ENCODE measurements at places on chromosomes 1 and 21.

DNA sequence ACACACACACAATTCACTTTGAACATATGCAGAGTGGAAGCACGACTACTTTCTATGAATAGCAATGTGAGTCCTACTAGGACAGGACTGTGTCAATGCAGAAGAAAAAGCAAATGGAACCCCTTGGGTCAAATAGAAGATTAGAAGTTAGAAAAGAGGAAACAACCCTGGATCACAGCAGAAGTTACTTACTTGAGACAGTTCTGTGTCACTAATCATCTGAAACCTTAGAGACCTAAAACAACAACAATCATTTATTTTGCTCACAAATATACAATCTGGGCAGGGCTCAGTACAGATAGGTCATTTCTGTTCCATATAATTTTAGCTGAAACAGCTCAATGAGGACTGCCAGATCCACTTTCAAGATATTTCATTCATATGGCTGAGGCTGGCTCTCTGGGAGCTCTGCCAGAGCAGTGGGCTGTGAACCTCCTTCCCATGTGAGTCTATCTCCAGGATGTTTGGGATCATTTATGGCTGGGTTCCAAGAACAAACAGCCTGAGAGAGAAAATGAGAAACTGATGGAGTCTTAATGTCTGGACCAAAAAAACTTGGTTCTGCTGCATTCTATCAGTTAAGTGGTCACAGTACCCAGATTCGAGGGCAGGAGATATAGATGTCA, 42.5 kb upstream of the IL10 start:
- peak; percentile 73 for DNase-seq

- no peak for DNase-seq
These were observed 66.8 kb downstream of the OBSCN start for GRCh38 chr1:228274452-228275178.

DNA sequence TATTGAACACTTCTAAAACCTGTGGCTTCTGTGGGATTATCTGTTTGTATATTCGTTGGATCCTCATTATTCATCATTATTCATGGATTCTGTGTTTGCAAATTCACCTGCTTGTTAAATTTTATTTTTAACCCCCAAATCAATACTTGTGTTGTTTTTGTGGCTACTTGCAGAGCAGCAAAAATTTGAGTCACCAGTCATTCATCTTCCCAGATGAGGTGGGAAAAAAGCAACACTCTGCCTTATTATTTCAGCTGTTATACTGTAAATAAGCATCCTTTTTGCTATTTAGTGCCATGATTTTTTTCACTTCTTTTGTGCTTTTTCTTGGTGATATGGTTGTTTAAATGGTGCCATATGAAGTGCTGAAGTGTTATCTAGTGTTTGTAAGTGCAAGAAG, 56.7 kb downstream of the RASAL2 start:
- no peak for DNase-seq

GRCh38 chr1:109931189-109931731, 20.6 kb downstream of the CSF1 start:
- peak; percentile 66 for DNase-seq

- DNase-seq: no peak
These were observed 43.4 kb downstream of the NCMAP start for GRCh38 chr1:24599265-24599664.

DNA sequence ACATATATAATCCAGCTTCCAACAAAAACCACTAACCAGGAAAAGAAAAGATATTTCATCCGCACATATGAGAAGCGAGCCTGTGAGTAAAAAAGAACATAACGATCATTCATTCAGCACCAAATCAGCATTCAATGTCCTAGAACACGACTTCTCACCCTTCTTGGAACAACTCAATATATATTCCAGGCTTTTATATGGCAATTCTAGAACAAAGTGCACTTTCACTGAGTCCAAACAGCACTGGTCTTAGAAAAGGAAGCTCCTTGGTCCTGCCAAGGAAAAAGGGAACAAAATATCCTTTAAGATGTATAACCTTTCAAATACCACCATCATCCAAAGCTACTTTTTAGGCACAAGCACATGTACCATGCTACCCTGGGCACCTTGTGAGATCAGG, 44.5 kb downstream of the RPL5 start:
- no peak for DNase-seq

- peak; percentile 23 for DNase-seq
These were observed 18.3 kb upstream of the IL6R start for GRCh38 chr1:154386643-154387352.

DNA sequence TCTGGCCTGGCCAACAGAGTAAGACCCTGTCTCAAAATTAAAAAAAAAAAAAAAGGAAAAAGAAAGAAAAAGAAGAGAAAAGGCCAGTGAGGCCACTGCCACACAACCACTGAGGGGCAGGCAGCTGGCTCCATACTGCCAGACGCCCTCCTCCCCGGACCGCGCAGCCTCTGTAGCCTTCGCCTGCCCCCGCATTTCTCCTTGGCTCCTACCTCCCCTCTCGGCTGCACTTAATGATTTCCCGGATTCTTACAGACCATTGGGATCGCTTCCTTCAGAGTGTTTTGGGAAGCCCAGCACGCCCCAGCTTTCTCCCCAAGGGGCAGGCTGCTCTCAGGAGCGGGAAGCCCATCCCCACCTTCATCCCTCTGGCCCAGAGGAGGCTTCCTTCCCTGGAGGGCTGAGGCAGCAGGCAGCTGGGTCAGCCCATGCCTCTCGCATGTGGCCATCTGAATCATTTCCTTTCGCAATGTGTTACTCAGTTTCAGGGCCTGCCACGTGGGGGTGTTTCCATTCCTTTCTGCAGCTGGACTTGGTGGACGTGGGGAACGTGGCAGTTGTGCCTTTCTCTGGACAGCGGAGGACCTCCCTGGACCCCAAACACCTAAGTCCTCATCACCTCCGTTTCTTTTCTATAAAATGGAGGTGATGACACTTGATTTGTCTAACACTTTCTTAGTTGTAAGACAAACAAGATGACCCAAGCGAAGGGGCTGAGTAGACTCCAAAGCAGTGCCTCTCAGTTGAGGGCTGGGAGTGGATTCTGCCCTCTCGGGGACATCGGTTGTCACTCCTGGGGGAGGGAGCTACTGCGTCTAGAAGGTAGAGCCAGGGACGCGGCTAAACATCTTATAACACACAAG, 2.3 kb downstream of the SLC2A5 start:
- DNase-seq: peak; percentile 91

DNA sequence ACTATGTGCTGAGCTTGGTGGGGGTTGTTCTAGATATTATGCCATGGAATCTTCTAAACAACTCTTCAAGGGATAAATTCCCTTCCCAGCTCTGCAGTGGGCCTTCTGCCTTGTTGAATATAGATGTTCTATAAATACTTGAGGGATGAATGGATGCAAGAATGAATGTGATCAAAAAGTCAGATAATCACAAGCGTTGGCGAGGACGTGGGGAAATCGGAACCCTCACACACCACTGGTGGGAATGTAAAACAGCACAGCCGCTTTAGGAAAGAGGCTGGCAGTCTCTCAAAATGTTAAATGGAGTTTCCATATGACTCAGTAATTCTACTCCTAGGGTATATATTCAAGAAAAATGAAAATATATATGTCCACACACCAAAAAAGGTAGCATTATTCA, 19.0 kb downstream of the SDC3 start:
- DNase-seq: no peak

DNA sequence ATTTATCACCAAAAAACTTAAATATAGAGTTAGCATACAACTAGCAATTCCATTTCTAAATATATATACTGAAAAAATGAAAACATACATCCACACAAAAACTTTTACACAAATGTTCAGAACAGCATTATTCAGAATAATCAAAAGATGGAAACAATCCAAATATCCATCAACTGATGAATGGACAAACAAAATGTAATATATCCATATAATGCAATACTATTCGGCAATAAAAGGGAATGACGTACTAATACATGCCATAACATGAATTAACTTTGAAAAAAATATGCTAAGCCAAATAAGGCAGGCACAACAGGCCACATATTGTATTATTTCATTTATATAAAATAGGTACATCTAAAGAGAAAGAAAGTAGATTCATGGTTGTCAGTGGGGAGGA, 33.9 kb downstream of the TUT4 start:
- DNase-seq: no peak

DNA sequence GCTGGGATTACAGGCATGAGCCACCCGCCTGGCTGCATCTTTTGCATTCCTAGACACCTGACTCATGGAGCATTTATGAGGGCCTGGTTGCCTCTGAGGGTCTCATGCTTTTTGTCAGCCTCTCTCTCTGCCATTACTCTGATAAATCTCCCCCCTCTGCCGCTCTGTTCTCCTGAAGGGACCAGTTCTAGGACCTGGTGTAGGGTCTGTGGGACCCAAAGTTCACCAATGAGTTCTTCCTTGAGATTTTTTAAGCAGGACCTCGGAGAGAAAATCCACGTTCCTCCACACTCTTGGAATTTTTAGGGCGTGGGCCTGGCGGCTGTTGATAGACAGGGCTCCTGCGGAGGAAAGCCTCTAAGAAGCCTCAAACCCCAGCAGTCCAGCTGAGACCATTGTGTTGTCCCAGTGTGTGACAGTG, 91.9 kb upstream of the ERRFI1 start:
- no peak for DNase-seq

- no peak for DNase-seq
These were observed 45.6 kb downstream of the SUCO start for GRCh38 chr1:172578586-172578985.

- DNase-seq: no peak
These were observed 80.6 kb downstream of the CCDC185 start for GRCh38 chr1:223473601-223474344.

- DNase-seq: no peak
These were observed 269.3 kb downstream of the PCP4 start for GRCh38 chr21:40136571-40136970.

- no peak for DNase-seq
These were observed 45.2 kb upstream of the CD101 start for GRCh38 chr1:116956378-116956777.

- no peak for DNase-seq
These were observed 575.0 kb upstream of the CHRM3 start for GRCh38 chr1:238811211-238811879.

- no peak for DNase-seq
These were observed 76.5 kb downstream of the BCAR3 start for GRCh38 chr1:93605026-93605568.

DNA sequence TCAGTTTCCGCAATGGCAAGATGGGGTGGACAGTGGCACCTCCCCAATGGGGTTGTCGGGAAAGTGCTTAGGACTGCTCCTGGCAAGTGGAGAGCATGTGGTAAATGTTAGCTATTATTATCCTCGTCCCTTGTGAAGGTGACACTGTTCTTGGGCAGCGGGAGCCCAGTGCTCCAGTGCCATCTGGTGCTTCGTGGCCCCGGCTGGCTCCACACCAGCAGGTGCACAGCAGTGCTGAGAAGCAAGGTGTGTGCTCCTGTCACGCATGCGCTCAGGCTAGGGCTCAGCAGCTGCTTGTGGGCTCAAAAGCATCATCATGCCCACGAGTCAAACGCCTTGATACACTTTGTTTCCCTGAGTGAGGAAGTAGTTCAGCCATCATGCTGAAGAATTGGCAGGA, 24.9 kb upstream of the KCNC4 start:
- DNase-seq: no peak

DNA sequence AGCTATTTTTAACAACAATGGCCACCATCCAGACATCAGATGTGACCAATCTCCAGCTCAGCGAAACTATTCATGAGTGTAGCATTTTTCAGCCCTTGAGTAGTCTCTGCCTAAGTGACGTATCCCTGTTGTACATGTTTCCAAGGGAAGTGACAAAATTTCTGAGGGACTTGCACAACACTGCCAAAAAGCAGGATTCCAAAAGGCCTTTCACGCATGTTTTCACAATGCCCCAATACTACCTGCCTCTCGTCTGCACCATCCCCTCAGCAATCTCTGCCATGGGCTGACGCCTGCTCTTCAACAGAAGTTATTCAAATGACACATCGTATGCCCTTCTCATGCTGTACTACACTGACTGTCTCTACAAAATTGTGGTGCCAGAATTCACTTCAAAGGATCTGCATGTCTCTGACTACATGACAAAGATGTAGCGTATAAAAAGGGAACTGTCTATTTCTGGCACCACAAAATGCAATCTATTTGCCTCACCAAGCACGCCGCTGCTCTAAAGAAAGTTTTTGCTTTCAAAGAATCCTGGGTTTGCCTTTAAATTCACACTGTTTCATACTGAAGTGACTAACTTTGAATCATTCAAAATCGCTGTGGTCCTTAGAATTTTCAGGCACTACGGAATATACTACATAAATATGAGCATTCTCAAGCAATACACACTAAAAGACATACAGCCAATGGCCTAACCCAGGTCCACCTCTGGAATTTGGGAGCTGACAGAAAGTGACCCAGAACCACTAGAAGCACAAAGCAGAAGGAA, 32.9 kb downstream of the JAK1 start:
- peak; percentile 91 for DNase-seq

GRCh38 chr1:57112148-57112547, 146.3 kb upstream of the C8B start:
- peak; percentile 25 for DNase-seq

GRCh38 chr1:19762175-19762779, 37.4 kb downstream of the TMCO4 start:
- DNase-seq: peak; percentile 59

DNA sequence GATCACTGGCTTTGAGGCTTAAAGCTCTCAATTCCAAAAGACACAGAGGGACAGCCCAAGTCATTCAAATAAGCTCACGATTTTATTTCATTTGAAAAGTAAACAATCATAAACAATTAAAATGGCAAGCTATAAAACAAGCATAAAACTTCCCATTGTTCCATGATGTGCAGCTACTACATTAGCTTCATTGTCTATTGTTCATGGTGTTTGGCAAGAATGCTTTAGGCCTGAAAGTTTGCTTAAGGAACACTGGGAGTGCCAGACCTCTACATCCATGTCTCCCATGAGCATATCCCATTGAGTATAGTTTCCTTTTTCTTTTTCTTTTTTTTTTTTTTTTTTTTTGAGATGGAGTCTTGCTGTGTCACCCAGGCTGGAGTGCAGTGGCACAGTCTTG, 286.1 kb upstream of the ESRRG start:
- DNase-seq: no peak

DNA sequence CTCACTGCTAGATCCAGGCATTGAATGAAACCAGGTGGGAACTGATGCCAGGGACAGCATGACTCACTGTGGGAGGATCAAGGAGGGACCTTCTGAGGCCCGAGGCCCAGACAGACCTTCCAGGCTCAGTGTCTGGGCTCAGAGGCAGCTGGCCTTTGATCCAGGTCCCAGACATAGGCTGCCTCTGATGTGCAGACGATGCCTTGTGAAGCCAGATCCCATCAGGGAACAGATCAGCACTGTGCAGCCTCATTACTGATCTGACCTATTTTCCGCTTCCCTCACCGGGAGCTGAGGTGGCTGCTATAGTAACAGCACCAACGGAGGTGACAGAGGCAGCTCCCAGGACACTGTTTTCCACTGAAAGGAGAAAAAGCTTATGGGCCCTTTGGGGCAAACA, 399.5 kb downstream of the MATN1 start:
- no peak for DNase-seq

DNA sequence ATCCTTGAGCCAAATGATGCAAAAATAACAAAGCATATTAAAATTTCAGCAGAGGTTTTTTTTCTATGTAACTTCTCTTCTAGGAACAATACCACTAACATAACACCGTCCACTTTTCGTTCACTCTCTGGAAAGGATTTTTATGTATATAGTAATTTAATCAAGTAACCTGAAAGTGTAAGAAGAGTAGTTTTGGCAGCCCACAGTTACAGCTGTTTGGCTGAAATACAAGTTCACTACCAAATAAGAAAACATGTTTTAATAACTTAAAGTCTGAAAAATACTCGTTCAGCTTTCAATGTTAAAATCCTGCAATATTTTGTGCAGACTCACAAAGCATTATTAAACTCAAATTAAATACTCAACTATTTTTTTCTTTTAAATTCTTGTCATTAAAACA, 896.8 kb upstream of the ADGRL4 start:
- no peak for DNase-seq
